Frontal cortex (tissue), 4 donors: ENCODE measurements at places on chromosomes 11 and 22. TPM values are rescaled to one million over a fixed set of nuclear protein-coding genes. Genes with fewer than 3 reads are reported as not detected.

Gene OR5AN1
- not detected for total RNA-seq

Gene CLMP
- 50.5 TPM for total RNA-seq

Gene SLC22A25
- total RNA-seq: not detected

Gene SYT7
- total RNA-seq: 14.7 TPM

Gene CHADL
- 1.6 TPM for total RNA-seq

GRCh38 chr11:8871171-8871775, 39.7 kb upstream of the AKIP1 start:
- peak; percentile 54 for DNase-seq

DNA sequence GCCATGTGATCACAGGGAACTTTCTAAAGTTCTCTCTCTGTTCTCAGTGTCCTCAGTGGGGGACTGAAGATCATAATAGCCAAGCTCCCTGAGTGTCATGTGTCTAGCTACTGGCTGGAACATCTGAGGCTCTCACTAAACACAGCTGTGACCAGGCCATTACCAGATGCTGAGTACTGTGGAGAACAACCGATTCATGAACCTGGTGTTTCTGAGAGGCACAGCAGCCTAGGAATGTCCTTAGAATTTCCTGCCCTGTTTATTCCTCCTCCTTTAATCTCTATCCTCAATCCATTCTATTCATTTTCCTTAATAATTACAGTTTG, 93.0 kb downstream of the ME3 start:
- DNase-seq: no peak

- no peak for DNase-seq
Measured at GRCh38 chr22:38240734-38241252, 32.0 kb downstream of the TMEM184B start.

DNA sequence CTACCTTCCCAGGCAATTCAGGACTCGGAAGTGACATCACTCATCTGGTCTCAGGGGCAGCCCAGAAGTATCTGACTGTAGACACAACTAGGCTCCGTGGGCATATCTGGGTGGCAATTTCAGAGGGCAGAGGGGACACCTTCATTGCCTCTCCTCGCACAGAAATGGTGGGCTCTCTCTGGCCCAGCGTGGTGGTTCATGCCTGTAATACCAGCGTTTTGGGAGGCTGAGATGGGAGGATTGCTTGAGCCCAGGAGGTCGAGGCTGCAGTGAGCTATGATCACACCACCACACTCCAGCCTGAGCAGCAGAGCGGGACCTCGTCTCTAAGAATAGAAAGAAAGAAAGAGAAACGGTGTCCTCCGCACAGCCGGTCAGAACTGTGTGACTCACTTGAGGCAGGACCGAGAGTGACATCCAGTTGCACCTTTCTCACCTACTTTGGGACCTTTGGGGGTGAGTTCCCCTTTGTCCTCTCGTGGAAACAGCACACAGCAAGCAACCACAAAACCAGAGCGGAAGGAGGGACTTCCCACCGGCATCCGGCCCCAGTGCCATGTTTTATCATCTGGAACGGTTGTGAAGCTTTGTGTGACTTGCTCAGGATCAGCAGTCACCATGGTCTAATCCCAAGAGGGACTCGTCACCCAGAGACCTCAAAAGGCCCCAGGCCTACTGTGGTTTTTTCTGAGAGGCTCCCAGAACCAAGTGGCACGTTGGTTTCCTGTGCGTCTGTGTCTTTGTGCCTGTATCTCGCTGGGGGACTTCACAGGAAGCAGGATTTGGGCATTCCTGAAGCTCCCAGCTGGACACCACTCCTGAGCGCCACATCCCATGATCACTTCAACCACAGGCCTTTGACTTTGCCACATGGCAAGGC, 38.4 kb upstream of the EMID1 start:
- no peak for DNase-seq

- no peak for DNase-seq
Measured at GRCh38 chr11:127411283-127411682, 410.7 kb upstream of the KIRREL3 start.

GRCh38 chr11:48107188-48107704, 109.4 kb upstream of the OR4B1 start:
- DNase-seq: no peak

- no peak for DNase-seq
Measured at GRCh38 chr11:87212891-87213290, 175.2 kb downstream of the TMEM135 start.

DNA sequence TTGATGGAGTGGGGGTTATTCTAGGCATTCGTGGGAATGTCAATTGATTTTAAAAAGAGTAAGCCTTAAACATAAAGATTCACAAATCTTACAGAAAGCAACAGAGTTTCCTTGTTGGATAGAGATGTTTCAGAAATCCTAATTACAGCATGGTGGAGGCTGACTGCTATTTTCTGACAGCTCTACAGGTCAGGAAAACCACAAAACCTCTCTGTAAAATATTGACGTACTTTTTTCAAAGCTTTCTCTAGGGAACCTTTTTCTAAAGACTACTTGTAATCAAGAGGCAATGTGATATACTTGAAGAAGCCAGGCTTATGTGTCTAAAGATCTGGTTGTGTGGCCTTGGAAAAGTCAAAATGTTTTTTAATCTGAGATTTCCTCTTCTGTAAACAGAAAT, 9.1 kb upstream of the OR8B8 start:
- no peak for DNase-seq

DNA sequence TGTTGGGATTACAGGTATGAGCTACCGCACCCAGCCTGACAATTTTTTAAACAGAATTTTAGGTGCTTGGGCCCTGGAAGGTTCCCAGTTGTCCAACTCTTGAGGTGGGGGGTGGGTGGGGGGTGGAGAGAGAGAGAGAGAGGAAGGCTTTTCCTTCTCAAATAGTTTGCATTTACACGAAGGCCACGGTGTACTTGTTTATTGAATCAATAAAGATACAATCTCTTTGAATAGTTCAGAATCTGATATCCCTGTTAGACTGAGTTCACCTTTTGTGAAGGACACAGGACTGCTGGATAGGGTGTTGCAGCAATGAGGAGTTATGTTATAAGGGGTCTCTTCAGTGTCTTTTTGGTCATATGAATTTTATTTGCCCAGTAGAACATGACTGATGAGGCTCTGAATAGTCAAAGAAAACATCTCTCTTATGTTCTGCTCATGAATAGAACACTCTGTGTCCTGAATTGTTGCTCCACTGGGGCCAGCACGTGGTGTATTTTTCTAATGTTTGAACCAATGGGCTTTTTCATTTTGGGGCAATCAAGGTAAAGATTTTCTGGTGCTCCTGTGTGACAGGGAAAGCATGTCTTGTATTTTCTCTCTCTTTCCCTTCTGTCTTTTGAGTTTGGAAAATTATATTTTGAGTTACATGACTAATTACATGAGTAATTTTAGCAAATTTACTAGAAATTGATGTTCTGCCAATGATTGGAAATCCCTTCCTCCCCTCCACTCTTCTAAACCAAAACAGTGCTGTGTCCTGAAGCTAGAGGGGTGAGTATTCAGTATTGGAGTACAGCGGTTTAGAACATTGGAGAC, 61.7 kb downstream of the PTPRJ start:
- DNase-seq: no peak

- DNase-seq: no peak
Measured at GRCh38 chr11:69183613-69184012, 27.9 kb downstream of the SMIM38 start.

- no peak for DNase-seq
Measured at GRCh38 chr11:70415642-70416395, 17.5 kb downstream of the CTTN start.

DNA sequence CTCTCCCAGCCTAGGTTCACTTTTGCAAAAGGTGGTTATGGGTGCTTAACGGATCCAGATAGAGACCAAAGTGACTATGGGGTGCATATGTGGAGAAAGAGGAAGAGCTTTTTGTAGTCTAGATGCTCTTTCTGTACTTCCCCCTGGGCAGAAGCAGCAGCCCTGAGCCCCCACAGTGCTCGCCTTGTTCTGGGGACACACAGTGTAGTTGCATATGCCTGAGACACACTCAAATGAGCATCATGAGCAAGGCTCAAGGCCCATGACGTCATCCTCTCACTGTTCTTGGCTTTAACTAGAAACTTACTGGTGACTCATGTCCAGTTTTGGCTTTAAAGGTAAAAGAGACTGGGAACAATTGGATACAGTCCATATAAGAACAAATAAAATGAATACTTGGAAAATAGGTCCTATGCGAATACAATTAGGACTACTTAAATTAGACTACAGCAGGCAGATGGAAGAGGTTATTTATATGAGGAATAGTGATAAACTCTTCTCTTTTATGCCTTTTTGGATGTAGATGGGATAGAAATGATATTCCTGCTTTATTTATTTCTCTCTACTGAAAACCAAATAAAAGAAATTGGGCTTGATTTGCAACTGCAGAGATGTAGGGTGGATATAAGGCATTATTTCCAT, 20.1 kb upstream of the PEX26 start:
- no peak for DNase-seq
